Endodermal cell (in vitro differentiated cells): ENCODE measurements at places on chromosomes 13 and 19.

GRCh38 chr19:48830088-48830487 is 6.2 kb downstream of the HSD17B14 start:
- H3K4me1 ChIP-seq, result no peaks in the 10 kb centered on the region
- peak overlapping the region; percentile 80 for H3K27ac ChIP-seq
- peaks cover 32% of the 10 kb centered on the region for H3K36me3 ChIP-seq
- H3K4me3 ChIP-seq, result no peak overlapping the region
- DNase-seq, result no peak

DNA sequence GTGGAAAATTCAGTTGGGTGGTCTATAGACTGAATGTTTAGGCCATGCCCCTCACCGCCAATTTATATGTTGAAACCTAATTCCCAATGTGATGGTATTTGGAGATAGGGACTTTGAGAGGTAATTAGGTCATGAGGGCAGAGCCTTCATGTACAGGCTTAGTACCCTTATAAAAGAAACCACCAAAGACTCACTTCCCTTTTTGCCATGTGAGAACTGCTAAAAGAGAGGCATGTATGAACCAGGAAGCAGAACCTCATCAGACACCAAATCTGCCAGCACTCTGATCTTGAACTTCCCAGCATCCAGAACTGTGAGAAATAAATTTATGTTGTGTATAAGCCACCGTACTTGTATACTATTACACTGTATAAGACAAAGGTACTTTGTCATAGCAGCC is 40.6 kb downstream of the UQCRFS1 start:
- no peak overlapping the region for H3K27ac ChIP-seq
- no peak for DNase-seq
- H3K36me3 ChIP-seq, result no peaks in the 10 kb centered on the region
- no peaks in the 10 kb centered on the region for H3K27me3 ChIP-seq
- no peaks in the 10 kb centered on the region for H3K4me1 ChIP-seq

DNA sequence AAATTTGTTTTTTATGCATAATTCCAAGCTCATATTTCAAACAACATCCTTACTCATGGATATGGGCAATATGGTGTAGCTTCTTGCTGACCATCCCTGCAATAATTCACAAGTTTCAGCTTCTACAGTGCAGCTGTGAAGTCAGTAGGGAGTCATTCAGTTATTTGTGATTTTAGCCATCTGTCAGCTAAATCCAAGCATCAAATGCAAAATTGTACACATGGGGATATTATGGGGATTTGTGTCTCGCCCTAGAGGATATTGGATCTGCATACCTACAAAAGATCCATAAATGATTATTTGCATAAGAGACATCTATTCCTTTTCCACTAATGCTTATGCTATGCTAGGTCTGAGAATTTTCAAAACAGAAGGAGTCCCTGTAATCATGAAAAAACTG is 217.9 kb upstream of the SLITRK5 start:
- no peaks in the 10 kb centered on the region for H3K27me3 ChIP-seq
- no peak overlapping the region for H3K4me3 ChIP-seq
- no peak for DNase-seq
- no peaks in the 10 kb centered on the region for H3K36me3 ChIP-seq

GRCh38 chr19:2356036-2356646 is 3.9 kb upstream of the TMPRSS9 start:
- DNase-seq, result peak; percentile 42
- H3K27ac ChIP-seq, result no peak overlapping the region
- H3K27me3 ChIP-seq, result peaks cover 24% of the 10 kb centered on the region
- H3K36me3 ChIP-seq, result no peaks in the 10 kb centered on the region
- no peak overlapping the region for H3K4me3 ChIP-seq
- no peaks in the 10 kb centered on the region for H3K4me1 ChIP-seq

- no peak for DNase-seq
- H3K27ac ChIP-seq, result no peak overlapping the region
- no peak overlapping the region for H3K4me3 ChIP-seq
- no peaks in the 10 kb centered on the region for H3K4me1 ChIP-seq
- H3K27me3 ChIP-seq, result no peaks in the 10 kb centered on the region
Observed at GRCh38 chr19:5313307-5313706, 27.3 kb downstream of the PTPRS start.

GRCh38 chr19:16618248-16618647 is 9.8 kb downstream of the MED26 start:
- H3K4me3 ChIP-seq, result no peak overlapping the region
- H3K27me3 ChIP-seq, result no peaks in the 10 kb centered on the region
- DNase-seq, result no peak
- H3K4me1 ChIP-seq, result no peaks in the 10 kb centered on the region
- no peak overlapping the region for H3K27ac ChIP-seq
- peaks cover 3% of the 10 kb centered on the region for H3K36me3 ChIP-seq

- H3K4me3 ChIP-seq, result no peak overlapping the region
- no peak for DNase-seq
- no peaks in the 10 kb centered on the region for H3K4me1 ChIP-seq
Observed at GRCh38 chr13:75813323-75813722, 177.2 kb downstream of the LMO7 start.

DNA sequence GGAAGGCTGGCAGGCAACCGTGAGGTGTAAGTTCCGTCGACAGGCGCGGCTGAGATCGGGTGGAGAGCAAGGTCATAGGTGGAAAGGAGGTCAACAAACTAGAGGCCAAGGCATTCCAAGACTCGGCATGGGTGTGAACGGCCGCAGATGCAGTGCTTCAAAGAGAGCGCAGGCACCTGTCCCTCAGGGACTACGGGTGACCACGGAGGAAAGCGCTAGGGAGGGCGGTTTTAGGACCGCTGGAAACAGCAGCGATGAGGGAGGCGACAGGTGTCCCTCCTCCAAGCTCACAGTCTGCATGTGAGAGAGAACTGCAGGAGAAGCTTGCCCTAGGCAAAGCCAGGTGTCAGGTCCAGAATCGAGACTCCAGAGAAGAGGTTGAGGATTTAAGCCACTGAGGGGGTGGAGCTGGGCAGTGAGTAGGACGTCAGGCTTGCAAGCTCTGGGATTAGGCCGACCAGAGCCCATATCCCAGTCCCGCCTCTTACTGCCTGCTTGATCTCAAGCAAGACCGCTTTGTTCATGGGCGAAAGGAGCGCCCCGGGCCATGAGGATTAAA is 1.6 kb upstream of the MLNR start:
- no peaks in the 10 kb centered on the region for H3K4me1 ChIP-seq
- peaks cover 66% of the 10 kb centered on the region for H3K27me3 ChIP-seq
- no peaks in the 10 kb centered on the region for H3K36me3 ChIP-seq

GRCh38 chr13:22286338-22286737 is 615.5 kb downstream of the FGF9 start:
- H3K36me3 ChIP-seq, result no peaks in the 10 kb centered on the region
- H3K4me1 ChIP-seq, result no peaks in the 10 kb centered on the region
- no peaks in the 10 kb centered on the region for H3K27me3 ChIP-seq
- no peak overlapping the region for H3K4me3 ChIP-seq

- H3K36me3 ChIP-seq, result no peaks in the 10 kb centered on the region
- H3K4me3 ChIP-seq, result peak within 1 kb of the TSS; percentile 85
- peak within 1 kb of the TSS; percentile 18 for H3K27ac ChIP-seq
Observed at GRCh38 chr13:94712287-94712811, at the start of gene SOX21. SOX21 (minus strand) TSS chr13:94712545; CDS start chr13:94712049, 496 bp downstream.

GRCh38 chr13:105282406-105283285 is 1252.8 kb downstream of the EFNB2 start:
- no peak overlapping the region for H3K4me3 ChIP-seq
- H3K36me3 ChIP-seq, result no peaks in the 10 kb centered on the region
- H3K27me3 ChIP-seq, result no peaks in the 10 kb centered on the region
- peak overlapping the region; percentile 98 for H3K27ac ChIP-seq
- DNase-seq, result no peak
- peaks cover 7% of the 10 kb centered on the region for H3K4me1 ChIP-seq

DNA sequence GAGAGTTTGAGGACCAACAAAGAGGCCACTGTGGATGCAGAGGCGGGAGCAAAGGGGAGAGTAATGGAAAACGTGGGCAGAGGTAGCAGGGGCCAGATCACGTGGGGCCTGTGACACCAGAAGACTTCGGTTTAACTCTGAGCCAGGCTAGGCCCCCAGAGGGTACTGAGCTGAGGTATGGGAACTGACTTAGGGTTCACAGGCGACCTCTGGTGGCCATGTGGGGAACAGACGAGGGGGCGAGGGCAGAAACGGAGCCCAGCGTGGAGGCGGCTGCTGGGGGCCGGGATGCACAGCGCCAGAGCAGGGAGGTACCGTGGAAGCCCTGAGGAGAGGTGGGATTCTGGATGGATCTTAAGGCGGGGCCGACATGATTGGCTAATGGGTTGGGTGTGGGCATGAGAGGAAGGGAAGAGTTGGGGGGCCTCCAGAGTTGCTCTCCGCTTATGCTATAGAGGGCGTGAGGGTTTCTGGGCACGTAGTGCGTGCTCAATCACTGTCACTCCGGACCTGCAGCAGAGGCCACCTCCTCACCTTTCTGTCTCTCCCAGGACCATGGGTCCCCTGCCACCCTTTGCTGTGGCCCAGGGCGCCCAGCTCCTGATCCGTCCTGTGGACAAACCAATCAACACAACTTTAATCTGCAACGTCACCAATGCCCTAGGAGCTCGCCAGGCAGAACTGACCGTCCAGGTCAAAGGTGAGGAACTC is 13.7 kb downstream of the PVR start:
- H3K27me3 ChIP-seq, result no peaks in the 10 kb centered on the region
- no peak overlapping the region for H3K4me3 ChIP-seq
- DNase-seq, result peak; percentile 94
- no peaks in the 10 kb centered on the region for H3K4me1 ChIP-seq

- no peak overlapping the region for H3K27ac ChIP-seq
- H3K4me1 ChIP-seq, result no peaks in the 10 kb centered on the region
- H3K36me3 ChIP-seq, result no peaks in the 10 kb centered on the region
- H3K27me3 ChIP-seq, result no peaks in the 10 kb centered on the region
Observed at GRCh38 chr19:41706741-41707501, 1.5 kb upstream of the CEACAM5 start.

- no peaks in the 10 kb centered on the region for H3K36me3 ChIP-seq
- H3K4me3 ChIP-seq, result no peak overlapping the region
- H3K4me1 ChIP-seq, result no peaks in the 10 kb centered on the region
- DNase-seq, result peak; percentile 71
Observed at GRCh38 chr13:97018029-97018819, 23.9 kb upstream of the OXGR1 start.

- H3K36me3 ChIP-seq, result no peaks in the 10 kb centered on the region
- peak; percentile 79 for DNase-seq
- H3K4me1 ChIP-seq, result peaks cover 38% of the 10 kb centered on the region
- H3K27ac ChIP-seq, result no peak overlapping the region
- H3K27me3 ChIP-seq, result no peaks in the 10 kb centered on the region
Observed at GRCh38 chr13:73171926-73172325, 113.1 kb downstream of the KLF5 start.

DNA sequence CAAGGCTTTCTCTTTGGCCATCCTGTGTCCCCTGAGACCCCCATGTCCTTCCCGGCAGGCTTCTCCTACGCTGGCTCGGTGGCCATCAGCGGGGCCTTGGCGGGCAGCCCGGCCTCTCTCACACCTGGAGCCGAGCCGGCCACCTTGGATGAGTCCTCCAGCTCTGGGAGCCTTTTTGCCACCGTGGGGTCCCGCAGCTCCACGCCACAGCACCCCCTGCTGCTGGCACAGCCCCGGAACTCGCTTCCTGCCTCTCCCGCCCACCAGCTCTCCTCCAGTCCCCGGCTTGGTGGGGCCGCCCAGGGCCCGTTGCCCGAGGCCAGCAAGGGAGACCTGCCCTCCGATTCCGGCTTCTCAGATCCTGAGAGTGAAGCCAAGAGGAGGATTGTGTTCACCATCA is 14.2 kb downstream of the PLEKHJ1 start:
- H3K4me3 ChIP-seq, result no peak overlapping the region
- H3K36me3 ChIP-seq, result peaks cover 15% of the 10 kb centered on the region
- no peaks in the 10 kb centered on the region for H3K4me1 ChIP-seq
- H3K27ac ChIP-seq, result no peak overlapping the region
- no peaks in the 10 kb centered on the region for H3K27me3 ChIP-seq
- no peak for DNase-seq

GRCh38 chr19:50361290-50362029 is 4.0 kb downstream of the NAPSA start:
- H3K4me3 ChIP-seq, result no peak overlapping the region
- peak; percentile 61 for DNase-seq
- H3K27me3 ChIP-seq, result no peaks in the 10 kb centered on the region
- H3K27ac ChIP-seq, result no peak overlapping the region

DNA sequence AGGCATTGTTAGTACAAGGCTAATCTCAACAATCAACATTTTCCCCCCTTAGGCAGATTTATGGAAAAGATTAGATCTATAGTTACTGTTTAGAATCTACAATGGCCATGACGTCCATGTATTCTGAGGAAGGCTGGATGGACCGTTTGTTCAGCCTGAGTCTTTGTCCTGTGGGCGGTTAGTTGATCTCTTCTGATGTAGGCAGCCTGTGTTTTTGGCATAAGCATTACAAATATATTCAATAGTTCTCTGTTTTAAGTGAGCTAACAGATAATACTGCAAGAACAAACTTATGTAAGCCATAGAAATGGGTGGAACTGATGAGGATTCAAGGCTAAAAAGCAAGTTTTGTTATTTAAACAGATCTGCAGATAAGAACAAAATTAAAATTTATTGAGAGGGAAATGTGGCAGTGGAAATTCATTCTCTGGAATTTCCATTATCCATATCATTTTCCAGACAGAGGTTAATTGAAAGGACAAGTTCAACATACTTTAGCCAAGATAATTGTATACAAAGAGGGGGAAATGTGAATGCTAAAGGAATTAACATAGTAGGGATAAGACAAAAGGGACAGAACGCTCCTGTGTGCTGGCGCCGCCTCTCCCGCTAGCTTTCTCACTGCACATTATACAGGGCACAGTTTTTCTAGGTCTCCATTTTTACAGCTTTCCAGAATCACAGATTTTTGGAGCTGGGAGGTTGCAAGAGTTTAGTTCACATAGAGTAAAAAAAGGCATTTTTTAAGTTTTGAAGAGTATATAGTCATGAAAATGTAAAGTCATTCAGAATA is 48.6 kb downstream of the FAM124A start:
- peak; percentile 14 for DNase-seq
- no peaks in the 10 kb centered on the region for H3K27me3 ChIP-seq
- H3K4me3 ChIP-seq, result no peak overlapping the region
- H3K4me1 ChIP-seq, result peaks cover 9% of the 10 kb centered on the region

DNA sequence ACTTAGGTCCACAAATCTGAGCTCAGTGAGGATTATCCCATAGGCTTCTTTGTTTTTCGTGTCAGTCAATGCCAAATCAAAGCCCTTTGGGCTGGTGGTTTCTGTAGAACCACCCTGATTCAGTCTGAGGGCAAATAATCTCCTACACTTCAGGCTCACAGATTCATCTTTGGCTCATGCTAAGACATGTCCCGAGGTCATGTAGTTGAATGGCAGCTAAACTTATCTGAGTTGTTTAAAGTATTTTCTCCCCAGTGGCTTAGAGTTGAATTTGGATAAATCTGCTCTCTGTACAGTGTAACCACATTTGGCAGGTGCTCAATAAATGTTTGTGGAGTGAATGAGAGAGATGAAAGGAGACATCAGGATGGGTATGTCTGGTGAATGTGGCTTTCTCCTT is 13.1 kb upstream of the SLC25A42 start:
- H3K27me3 ChIP-seq, result no peaks in the 10 kb centered on the region
- H3K27ac ChIP-seq, result no peak overlapping the region
- no peak for DNase-seq
- H3K4me3 ChIP-seq, result peak overlapping the region; percentile 27
- H3K36me3 ChIP-seq, result peaks cover 79% of the 10 kb centered on the region
- peaks cover 8% of the 10 kb centered on the region for H3K4me1 ChIP-seq

GRCh38 chr19:5288347-5288739 is 52.3 kb downstream of the PTPRS start:
- H3K4me3 ChIP-seq, result no peak overlapping the region
- no peak for DNase-seq
- no peaks in the 10 kb centered on the region for H3K27me3 ChIP-seq
- H3K4me1 ChIP-seq, result no peaks in the 10 kb centered on the region
- H3K27ac ChIP-seq, result no peak overlapping the region

- no peak overlapping the region for H3K4me3 ChIP-seq
- DNase-seq, result no peak
- no peaks in the 10 kb centered on the region for H3K27me3 ChIP-seq
- no peaks in the 10 kb centered on the region for H3K36me3 ChIP-seq
- H3K27ac ChIP-seq, result no peak overlapping the region
- peaks cover 8% of the 10 kb centered on the region for H3K4me1 ChIP-seq
Observed at GRCh38 chr13:29436721-29437280, 158.7 kb downstream of the SLC7A1 start.
